ENCODE measurements at places on chromosomes 13 and 19. TPM values are rescaled to one million over a fixed set of nuclear protein-coding genes. Genes with fewer than 3 reads are reported as not detected.

GRCh38 chr13:113669755-113670341 lies 2.8 kb downstream of the GRK1 start:
- no peak for DNase-seq

DNA sequence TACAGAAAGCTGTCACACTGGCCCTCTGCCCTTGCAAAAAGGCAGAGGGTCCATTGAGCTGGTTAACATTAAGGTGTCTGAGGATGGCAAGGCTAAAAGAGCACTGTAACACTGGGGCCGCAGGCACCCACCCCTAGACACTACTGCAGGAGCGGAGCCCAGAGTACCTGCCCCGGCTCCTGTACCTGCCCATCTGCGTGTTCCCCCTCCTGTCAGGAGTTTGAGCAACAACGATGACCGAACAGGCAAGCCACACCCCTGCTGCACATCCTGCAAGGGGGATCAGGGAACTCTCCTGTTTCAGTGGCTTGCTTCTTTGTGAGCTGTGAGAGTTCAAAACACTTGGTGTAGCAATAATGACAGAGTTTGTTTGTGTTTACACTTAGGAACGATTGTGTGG lies 117.4 kb upstream of the STARD13 start:
- no peak for DNase-seq

GRCh38 chr13:45776748-45777147 lies 74.6 kb downstream of the CBY2 start:
- no peak for DNase-seq

C19orf81 gene
- 9.2 TPM for total RNA-seq

DNA sequence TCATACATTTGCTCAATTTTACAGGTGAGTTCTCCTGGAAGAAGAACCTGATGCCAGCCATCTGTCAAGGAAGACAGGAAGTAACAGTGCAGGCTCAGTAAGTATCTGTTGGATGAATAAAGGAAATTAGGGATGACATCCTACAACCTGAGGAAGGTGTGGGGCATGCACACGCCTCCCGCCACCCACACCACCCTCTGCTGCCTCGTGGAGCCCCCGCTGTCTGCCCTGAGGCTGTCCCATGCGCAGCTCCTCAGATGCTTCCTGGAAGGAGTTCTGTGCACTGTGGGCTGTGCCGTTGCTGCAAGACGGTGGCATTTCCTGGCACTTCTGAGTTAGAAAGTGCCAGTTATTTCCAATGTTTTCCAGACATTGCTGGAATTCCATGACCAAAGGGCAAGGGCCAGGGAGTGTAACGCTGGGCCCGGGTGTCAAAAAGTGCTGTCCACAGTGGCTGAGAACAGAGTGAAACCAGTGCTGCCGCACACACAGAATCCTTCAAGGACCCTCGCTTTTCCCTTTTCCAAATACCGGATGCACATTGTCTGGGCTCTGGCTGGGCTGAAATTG lies 4.2 kb upstream of the TEX29 start:
- DNase-seq = no peak

DNA sequence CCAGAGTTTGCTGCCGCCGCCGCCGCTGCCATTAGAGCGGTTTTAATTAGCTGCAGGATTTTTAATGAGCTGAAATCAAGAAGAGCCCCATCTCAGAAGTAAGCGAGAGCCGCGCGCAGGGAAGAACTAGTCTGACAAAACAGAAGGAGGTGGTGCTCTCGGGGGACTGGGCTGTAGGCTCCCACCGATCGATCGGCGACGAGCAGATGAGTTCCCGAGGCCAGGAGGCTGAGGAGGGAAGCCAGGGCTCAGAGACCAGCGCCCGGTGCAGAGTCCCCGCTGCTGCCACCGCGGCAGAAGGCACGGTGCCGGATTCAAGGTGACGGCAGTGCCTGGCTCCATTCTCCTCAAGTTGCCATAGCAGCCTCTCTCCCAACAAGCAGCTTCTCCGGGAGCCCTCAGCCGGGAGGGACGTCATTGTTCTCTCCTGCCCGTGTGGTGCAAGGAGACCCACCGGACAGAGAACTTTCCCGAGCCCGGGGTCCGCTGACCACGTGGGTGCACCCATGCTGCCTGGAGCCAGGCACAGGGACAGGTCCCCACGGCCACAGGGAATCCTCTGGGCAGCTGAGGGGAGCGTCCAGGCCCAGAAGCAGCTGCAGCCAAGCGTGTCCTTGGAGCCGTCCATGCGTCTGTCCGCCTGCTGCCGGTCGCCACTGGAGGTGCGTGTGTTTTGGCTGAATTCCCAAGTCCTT lies 62.9 kb downstream of the CHST8 start:
- no peak for DNase-seq

TMEM255B gene
- 3.8 TPM for total RNA-seq

GRCh38 chr19:41993612-41994483 lies at the start of gene ATP1A3:
ATP1A3 (minus strand) TSS chr19:41994230; CDS start chr19:41994076, 154 bp downstream.
- peak; percentile 83 for DNase-seq

DNA sequence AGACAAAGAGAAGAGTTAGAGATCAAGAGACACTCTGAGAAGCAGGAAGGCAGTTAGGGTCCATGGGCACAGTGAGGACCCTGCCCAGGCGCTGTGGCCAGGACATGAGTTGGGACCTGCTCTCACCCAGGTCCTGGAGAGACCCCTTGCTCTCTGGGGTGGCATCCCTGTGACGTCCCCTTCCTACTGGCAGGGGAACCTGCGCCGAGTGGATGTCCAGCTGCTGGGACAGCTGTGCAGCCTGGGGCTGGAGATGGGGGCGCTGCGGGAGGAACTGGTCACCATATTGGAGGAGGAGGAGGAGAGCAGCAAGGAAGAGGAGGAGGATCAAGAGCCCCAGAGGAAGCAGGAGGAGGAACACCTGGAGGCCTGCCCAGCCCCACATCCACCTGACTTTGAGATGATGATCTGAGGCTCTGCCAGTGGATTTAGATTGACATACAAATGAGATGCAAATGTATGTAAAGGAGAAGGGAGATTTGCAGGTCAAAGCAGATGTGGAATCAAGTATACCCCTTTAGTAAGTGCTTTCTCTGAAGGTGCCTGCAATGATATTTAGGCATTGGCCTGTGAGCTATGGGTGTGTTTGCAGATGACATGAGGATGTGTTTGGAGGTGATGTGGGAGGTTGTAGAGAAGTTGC lies 978 bp downstream of the ERICH4 start:
- no peak for DNase-seq

DNA sequence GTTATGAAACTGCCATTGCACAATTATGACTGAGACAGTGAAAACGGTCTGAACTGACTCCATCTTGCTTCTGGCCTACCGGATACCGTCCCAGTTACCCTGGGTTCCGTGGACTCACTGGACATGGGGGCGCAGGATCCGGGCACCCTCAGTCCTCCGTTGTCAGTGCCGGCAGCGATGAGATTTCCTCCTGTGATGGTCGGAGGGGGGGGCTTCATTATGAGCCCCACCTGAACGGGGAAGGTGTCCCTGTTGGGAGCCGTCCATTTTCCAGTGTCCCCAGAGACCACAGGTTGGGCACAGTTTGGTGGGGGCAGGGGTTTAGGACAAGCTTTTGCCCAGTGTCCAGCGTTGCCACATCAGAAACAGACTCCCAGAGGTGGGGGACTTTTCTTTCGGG lies 23.4 kb downstream of the TMEM255B start:
- DNase-seq = no peak

MZF1 gene
- total RNA-seq = 4.6 TPM

FLT3 gene
- total RNA-seq = 1.0 TPM

DNA sequence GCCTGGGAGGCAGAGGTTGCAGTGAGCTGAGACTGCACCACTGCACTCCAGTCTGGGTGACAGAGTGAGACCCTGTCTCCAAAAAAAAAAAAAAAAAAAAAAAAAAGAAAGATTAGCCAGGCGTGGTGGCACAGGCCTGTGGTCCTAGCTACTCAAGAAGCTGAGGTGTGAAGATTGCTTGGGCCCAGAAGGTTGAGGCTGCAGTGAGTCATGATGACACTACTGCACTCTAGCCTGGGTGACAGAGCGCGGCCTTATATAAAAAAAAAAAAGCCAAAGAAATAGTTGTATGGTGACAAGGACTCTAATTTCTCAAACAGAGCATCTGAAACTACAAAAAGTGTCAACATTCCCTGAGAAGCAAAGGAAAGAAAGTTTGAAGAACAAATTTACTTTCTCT lies 3.4 kb downstream of the PBX4 start:
- peak; percentile 54 for DNase-seq

AP2S1 gene
- 304 TPM for total RNA-seq

DNA sequence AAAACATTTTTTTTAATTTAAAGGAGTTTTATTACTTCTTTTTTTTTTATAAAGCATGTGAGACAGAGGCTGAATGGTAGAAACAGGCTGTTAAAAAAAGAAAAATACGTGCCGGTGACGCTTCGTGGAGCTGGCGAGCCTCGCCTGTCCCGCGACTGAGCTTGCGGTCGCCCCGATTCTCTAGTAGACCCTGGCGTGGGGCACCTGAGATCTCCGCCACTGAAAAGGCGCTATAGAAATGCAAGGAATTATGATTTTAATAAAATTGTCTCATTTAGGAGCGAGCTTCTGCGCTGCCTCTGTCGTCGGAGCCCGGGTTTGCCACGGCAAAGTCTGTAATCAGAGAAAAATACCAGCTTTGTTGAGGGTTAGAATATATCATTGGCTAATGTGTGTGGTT lies 18.4 kb downstream of the NFIX start:
- DNase-seq = no peak

DNA sequence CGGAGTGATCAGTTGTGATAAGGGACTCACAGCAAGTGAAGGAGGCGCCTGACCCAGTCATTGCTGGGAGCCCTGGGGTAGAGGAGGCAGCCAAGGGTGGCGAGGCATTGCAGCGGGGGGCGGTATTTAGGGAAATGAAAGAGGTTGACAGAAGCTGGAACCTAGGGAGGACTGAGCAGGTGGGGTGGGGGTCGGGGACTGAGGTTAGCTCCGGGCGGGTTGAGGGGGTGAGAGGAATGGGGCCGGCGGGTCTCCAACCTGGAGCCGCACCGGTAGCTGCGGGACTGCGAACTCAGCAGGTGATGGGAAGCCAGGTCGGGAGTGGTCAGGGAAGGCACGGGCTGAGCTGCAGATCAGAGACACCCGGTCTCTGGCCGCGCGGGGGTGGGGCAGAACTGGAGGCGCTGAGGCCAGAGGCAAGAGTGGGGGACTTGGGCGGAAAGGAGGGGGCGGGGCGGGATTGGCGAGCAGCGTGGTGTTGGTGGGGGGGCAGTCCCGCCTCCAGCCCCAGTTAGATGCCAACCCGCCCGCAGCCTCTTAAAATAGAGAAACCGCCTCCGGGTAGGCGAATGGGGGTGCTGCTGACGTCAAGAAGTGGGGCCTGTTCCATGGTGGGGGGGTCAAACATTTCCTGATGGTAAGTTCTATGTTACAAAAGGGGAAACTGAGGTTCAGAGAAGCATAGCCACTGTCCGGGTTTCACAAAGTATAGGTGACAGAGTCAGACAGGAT lies 1.5 kb downstream of the MAST3 start:
- DNase-seq = no peak

GRCh38 chr13:60265566-60265965 lies 101.8 kb upstream of the DIAPH3 start:
- DNase-seq = no peak

ZSCAN1 gene
- not detected for total RNA-seq

- no peak for DNase-seq
Observed at GRCh38 chr13:77114271-77114670, 87.3 kb upstream of the FBXL3 start.

SEMA6B gene
- total RNA-seq = 3.2 TPM

ZNF584 gene
- 20.5 TPM for total RNA-seq

GRCh38 chr19:48325265-48325910 lies at the start of gene EMP3:
EMP3 (plus strand) TSS chr19:48325552; CDS start chr19:48326845, 1,293 bp downstream.
- peak; percentile 95 for DNase-seq

DNA sequence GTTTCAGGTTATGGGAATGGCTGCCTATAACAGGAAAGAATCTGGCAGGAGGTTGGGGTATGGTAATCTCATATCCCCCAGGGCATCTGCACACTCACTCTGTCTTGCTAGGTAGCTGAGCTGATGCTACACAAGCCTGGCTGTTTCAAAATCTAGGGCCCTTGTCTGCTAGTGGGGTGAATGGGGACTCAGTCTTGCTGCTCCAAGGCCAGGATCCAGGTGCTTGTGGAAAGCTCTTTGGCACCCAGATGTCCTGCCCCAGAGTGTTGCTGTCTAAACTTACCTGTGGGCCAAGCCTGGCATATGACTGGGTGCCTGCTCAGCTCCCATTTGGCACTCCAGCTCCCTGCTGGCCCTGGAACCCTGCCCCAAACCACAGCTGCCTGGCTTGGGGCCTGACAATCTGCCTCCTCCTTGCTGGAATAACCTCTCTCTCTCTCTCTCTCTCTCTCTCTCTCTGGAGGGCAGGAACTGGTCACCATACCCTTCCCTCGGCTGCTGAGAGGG lies 158.1 kb upstream of the TSC22D1 start:
- peak; percentile 63 for DNase-seq

DNA sequence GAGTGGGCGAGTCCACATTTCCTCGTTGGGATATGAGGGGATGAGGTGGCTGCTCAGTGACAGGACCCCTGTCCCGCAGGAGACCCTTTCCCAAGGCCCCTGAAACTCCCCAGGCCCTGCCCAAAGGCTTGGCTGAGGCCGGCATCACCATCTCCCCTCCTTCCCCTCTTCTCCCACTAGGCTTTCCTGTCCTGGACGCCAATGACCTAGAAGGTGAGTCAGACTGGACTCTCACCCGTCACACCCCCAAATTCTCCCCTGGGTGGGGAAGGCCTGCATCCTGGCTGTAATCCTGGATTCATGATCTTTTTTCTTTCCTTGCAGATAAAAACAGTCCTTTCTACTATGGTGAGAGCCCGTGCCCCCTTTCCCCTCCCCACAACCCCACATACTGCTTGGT lies 5.3 kb downstream of the FXYD3 start:
- peak; percentile 42 for DNase-seq

LHFPL6 gene
- total RNA-seq = 13.5 TPM

Measured in Daoy (cell line).